ENCODE measurements at places on chromosomes 4 and X.

DNA sequence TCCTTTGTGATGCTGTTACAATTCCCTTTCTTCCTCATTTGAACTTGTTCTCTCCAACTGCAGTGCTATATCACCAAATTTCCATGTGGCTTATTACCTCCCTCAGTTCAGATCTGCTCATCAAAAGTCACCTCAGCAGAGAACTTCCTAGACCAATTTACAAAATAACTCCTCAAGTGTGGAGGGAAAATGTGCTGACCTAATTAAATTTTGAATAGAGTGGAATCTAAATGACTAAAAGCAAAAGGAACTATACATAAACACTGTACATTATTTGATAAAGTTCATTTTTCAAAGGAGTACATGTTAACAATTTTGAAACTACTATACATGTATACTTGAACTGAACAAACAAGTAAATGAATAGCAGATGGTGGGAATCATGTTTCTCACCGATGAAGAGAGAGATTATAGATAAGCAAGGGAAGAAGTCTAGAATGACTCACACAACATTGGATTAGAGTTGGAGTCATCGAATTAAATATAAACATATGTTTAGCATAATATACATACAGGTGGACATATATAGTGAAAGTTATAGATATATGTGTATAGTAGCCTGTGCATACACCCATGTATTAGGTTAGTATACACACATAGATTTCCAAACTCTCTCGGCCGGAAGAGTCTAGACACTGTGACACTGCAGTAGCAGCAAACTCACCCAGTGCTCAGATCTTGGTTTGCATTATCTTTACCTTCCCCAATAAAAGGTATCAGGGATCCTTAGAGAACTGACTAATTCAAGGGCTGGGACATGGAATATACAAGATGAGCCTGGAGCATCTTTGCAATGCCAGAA lies 318.7 kb downstream of the PCDH18 start:
- no peak for DNase-seq

- no peak for DNase-seq
Observed at GRCh38 chrX:101262590-101262989, 28.5 kb downstream of the TAF7L start.

GRCh38 chr4:85703096-85703495 lies 228.1 kb downstream of the ARHGAP24 start:
- DNase-seq, result no peak

- DNase-seq, result no peak
Observed at GRCh38 chr4:57220172-57220571, 110.0 kb upstream of the IGFBP7 start.

DNA sequence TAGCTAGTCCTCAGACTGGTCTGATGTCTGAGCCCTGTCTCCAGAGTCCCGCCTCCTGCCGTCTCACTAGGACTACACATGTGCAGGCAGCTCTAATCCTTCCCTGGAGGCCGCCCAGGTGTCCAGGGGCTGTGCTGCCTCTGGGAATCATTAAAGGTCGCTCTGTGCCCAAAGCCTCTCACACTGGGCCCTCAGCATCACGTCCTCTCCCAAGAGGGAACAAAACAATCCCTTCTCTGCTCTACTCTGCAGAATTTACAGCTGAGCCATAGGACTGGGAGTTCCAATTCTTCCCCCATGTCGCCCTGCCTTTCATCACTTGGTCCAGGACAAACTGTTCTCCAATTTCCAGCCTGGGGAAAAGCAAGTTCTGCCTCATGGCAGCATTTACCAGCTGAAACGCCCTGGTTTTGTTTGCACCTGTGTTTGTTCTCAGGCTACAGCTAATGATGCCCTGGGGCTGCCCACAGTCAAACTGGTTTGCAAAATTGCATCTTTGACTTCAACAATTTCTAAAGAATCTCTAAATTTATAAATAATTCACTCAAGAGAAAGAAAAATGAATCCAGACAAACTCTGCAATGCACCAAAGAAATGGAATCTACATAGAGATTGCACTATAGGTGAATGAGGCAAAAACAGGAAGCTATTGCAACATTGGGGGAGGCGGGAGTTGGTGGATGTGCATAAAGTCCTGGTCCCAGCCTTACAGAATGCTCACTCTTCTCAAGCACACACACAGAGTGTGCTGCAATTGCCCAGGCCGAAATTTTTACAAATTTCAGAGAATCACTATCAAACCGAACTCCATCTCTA lies 7.2 kb upstream of the MRFAP1 start:
- no peak for DNase-seq

DNA sequence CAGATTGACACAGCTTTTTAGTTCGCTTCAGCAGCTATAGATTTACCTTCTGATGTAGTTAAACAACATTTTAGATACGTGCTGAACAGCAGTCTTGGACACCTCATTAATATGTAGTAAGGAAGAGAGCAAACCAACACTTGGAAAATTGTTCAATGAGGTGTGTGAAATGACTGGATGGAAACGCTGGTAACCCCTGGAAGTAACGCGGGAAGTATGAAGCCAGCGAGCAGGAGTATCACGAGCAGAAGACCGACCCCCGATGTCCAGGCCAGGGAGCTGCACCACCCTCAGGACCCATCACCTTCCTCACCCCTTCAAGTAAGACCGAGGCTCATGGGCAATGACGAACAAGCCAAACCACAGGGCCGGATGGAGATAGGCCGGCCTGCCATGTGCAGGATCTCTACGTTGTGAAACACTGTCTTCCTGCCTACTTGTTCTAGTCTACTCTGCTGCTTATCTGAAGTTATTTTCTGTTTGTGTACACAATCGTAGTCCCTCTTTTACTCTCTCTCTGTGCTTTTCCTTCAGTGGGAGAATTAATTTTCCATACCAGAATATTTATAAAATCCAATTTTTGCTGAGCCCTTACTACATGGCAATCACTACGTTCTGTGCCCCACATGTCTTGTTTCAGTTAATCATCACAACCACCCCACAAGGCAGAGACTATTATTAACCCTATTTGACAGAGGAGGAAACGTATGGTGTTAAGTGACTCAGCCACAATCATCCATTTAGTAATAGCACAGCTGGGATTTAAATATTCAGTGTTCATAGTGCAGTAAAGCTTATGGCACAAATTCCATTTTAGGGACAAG lies 221.7 kb downstream of the APBB2 start:
- no peak for DNase-seq

DNA sequence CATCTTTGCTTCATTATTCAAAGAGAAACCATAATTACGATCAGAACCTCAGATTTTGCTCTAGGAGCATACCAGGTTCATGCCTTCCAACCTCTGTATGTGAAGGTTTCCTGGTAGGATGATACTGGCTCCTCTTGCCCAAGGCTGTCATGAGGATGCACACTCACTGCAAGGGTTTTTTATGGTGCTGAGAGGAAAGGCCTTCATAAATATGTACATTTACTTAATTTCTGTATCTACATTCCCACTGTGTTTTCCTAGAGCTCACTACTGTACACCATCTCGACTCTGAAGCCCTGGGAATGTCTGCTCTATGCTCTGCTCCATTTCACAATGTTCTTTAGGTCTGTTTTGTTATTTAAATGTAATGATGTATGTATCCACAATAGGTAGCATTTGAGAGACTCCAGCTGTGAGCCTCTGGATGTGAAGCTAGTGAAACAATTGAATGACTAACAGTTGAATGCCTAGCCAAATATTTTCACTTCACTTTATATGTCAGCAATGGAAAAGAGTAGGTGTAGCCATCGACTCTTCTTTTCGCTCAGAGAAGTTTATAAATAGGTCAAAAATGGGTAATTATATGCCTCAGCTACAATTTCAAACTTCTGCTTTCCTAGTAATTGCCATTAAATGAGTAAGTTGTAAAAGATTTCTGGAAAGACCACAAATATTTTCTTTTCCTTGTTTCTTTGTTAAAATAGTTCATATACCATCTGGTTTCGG lies 228.0 kb downstream of the PALLD start:
- DNase-seq, result no peak

GRCh38 chr4:148980782-148981480 lies 538.7 kb upstream of the NR3C2 start:
- no peak for DNase-seq

DNA sequence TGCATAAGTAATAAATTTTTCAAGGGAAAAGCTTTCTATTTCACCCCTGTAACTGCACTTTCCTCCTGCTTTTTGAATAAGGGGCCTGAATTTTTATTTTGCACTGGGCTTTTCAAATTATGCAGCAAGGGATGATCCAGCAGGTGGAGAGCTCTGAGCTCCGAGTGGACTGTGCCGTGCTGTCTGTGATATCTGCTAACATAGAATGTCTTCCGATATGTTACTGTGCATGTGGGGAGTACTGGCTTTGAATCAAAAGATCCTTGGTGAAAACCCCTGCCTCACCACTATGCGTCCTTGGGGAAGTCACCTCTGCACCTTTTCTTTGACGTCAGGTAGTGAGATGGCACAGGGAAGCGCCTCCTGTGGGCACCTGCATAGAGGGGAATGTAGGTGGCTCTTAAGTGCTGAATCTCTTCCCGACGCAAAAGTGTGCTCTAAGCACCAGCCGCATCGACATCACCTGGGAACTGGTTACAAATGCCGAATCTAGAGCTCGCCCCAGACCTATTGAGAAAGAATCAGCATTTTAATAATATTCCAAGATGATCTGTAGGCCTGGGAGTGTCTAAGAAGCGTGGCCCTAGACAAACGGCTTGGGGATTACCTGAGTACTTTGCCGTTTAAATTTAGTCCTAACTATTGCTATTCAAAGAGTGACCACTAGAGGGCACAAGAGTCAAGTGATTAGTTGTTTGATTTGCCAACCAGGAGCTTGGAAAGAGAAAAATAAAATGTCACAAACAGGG lies 19.2 kb upstream of the WFS1 start:
- peak; percentile 77 for DNase-seq

GRCh38 chr4:80049402-80049801 lies 23.6 kb downstream of the ANTXR2 start:
- no peak for DNase-seq

GRCh38 chr4:101178731-101179130 lies 168.6 kb downstream of the PPP3CA start:
- DNase-seq, result no peak

DNA sequence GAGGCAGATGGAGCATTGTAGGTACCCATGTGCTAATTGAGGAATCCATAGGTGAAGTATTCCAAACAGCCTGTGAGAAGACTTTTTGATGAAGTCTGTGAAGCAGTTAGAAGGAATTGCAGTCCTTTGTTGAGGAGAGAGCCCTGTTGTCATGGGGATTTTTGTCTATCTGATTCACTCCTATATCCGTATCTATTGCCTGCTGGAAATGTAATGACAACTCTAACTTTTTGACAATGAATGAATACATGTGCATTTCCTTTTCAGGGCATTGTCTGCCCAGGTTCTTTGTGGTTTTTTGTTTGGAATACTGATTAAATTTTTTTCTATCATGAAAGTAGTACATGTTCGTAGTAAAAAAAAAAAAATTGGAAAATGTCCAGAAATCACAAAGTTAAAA lies 31.1 kb downstream of the STK32B start:
- no peak for DNase-seq

DNA sequence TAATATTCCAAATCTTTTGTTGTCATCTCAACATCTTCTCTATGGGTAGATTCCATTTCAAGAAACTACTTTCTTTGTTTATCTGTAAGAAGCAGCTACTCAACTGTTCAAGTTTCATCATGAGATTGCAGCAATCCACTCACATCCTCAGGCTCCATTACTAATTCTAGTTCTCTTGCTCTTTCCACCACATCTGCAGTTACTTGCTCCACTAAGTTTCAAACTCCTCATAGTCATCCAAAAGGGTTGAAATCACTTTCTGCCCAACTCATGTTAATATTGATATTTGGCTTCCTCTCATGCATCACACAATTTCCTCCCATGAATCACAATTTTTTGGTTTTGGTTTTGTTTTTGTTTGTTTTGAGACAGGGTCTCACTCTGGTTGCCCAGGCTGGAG lies 35.7 kb downstream of the ADH5 start:
- no peak for DNase-seq
